ENCODE measurements at places on chromosomes 4 and X.

DNA sequence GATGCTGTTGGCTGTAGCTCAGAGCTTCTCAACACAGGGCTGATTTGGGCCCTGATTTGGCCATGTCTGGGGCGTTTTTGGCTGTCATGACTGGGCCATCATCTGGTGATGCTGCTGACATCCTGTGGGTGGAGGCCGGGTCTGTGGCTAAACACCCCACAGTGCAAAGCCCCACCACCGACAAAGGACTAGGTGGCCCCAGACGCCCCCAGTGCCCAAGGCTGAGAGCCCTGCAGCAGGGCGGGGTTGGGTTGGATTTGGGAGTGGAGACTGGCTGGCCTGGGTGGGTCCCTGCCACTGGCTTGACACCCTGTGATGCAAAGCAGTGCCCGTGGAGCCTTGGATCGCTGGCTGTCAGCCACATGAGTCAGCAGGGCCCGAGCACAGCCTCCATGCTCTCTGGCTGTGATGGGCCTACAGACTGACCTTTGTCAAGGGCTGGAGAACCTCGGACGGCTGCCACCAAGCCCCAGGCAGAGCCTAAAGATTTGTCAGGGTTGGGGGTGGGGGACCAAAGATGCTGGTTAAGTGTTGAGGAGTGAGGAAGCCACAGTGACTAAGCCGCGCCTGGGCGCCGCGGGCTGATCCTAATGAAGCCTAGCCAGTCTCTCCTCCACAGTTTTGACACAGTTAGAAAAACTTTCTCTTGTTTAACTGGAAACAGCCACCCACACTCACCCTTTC, 28.3 kb downstream of the CYTL1 start:
- DNase-seq, result peak; percentile 64

DNA sequence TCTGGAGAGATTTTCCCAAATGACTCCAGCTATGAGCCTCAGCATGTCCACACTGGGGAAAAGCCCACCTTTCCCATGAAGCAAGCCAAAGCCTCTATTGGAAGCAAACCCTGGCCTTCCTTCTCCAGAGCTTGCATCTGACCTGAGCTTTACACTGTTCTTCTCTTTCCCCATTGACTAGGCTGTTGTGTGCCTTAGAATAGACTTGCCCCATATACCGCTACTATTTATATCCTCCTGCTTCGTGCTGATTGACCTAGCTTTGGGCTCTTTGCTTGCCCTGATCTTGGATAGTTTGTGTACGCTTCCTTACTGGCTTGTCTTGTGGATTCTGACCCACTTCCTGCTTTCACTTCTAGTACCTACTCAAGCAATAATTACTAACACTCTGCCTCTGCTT, 30.9 kb downstream of the FAM9B start:
- no peak for DNase-seq

GRCh38 chr4:91958596-91958995, 345.2 kb upstream of the GRID2 start:
- DNase-seq, result no peak

GRCh38 chr4:10082047-10082446, 34.6 kb downstream of the WDR1 start:
- no peak for DNase-seq

- no peak for DNase-seq
Observed at GRCh38 chr4:4655901-4656300, 114.1 kb upstream of the STX18 start.

- peak; percentile 60 for DNase-seq
Observed at GRCh38 chrX:19739683-19740082, 147.7 kb downstream of the SH3KBP1 start.

GRCh38 chr4:168993714-168994510, 16.1 kb downstream of the CBR4 start:
- DNase-seq, result no peak

Data from ACHN (cell line).